ENCODE measurements at places on chromosomes 5 and 9. TPM values are rescaled to one million over a fixed set of nuclear protein-coding genes. Genes with fewer than 3 reads are reported as not detected.

DNA sequence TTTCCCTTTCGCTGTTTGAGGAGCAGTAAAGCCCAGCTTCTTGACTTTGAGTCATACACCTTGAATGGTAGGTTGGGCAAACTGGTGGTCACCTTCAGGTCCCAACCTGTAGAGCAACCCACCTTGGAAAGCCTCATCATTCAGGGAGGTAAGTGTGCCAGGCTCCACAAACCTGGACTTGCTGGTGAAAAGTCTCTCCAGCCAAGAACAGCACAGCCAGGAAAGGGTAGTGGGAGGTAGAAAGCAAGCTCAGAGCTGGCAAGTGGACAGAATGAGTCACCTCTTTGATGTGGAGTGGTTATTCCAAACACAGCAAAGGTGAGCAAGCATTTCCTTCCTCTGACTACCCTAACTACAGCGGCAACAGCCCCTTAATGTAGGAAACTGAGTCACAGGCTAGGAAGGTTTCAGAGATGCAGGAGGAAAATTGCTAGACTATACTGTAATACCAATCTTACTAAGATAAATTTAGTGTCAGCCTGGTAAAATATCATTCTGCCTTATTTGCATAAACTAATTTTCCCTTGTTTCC lies 117.5 kb upstream of the MTAP start:
- no peak for DNase-seq
- no peaks in the 10 kb centered on the region for H3K27me3 ChIP-seq
- H3K4me1 ChIP-seq = no peaks in the 10 kb centered on the region
- no peaks in the 10 kb centered on the region for H3K36me3 ChIP-seq

GRCh38 chr9:14366076-14366475 lies 52.1 kb upstream of the NFIB start:
- no peak overlapping the region for H3K4me3 ChIP-seq
- H3K4me1 ChIP-seq = peaks cover 3% of the 10 kb centered on the region
- no peaks in the 10 kb centered on the region for H3K27me3 ChIP-seq
- no peaks in the 10 kb centered on the region for H3K36me3 ChIP-seq

GRCh38 chr5:171482434-171482730 lies 62.9 kb downstream of the FGF18 start:
- DNase-seq = no peak
- H3K4me1 ChIP-seq = no peaks in the 10 kb centered on the region
- no peak overlapping the region for H3K27ac ChIP-seq

- no peak overlapping the region for H3K4me3 ChIP-seq
- H3K27me3 ChIP-seq = no peaks in the 10 kb centered on the region
- H3K36me3 ChIP-seq = no peaks in the 10 kb centered on the region
- H3K27ac ChIP-seq = no peak overlapping the region
- no peaks in the 10 kb centered on the region for H3K4me1 ChIP-seq
- no peak for DNase-seq
These were observed 54.7 kb downstream of the NAA35 start for GRCh38 chr9:85995599-85995998.

GRCh38 chr5:84419742-84420141 lies 35.1 kb upstream of the EDIL3 start:
- no peaks in the 10 kb centered on the region for H3K36me3 ChIP-seq
- H3K4me3 ChIP-seq = no peak overlapping the region
- H3K27ac ChIP-seq = no peak overlapping the region

GRCh38 chr9:90290716-90291485 lies 351.7 kb downstream of the DIRAS2 start:
- no peak overlapping the region for H3K27ac ChIP-seq
- no peaks in the 10 kb centered on the region for H3K27me3 ChIP-seq
- DNase-seq = no peak
- H3K36me3 ChIP-seq = no peaks in the 10 kb centered on the region

The ANKDD1B gene
- not detected for total RNA-seq

The PPP2R2B gene
- 36.6 TPM for total RNA-seq

- no peak for DNase-seq
- no peaks in the 10 kb centered on the region for H3K27me3 ChIP-seq
- H3K27ac ChIP-seq = no peak overlapping the region
- H3K36me3 ChIP-seq = no peaks in the 10 kb centered on the region
- H3K4me1 ChIP-seq = no peaks in the 10 kb centered on the region
These were observed 357.0 kb downstream of the GADD45G start for GRCh38 chr9:89961616-89962341.

GRCh38 chr9:92457576-92457975 lies 24.7 kb downstream of the ASPN start:
- DNase-seq = no peak
- no peak overlapping the region for H3K27ac ChIP-seq
- no peak overlapping the region for H3K4me3 ChIP-seq
- no peaks in the 10 kb centered on the region for H3K4me1 ChIP-seq

- no peak overlapping the region for H3K4me3 ChIP-seq
- H3K4me1 ChIP-seq = peaks cover 10% of the 10 kb centered on the region
- peaks cover 20% of the 10 kb centered on the region for H3K27me3 ChIP-seq
- no peaks in the 10 kb centered on the region for H3K36me3 ChIP-seq
- no peak for DNase-seq
- no peak overlapping the region for H3K27ac ChIP-seq
These were observed 4.8 kb upstream of the ENTPD2 start for GRCh38 chr9:137058521-137059234.

The GADD45G gene
- 7.0 TPM for total RNA-seq

GRCh38 chr9:127396808-127397645 lies at the start of gene SLC2A8:
Gene SLC2A8 (plus strand): TSS chr9:127397169. CDS start chr9:127397231, 62 bp downstream.
- peaks cover 15% of the 10 kb centered on the region for H3K4me1 ChIP-seq
- peak within 1 kb of the TSS; percentile 35 for H3K27ac ChIP-seq
- peak; percentile 97 for DNase-seq
- H3K36me3 ChIP-seq = no peaks in the 10 kb centered on the region

The SLC4A9 gene
- 0.15 TPM for total RNA-seq

The GALNT12 gene
- 17.5 TPM for total RNA-seq

- H3K4me3 ChIP-seq = no peak overlapping the region
- H3K4me1 ChIP-seq = peaks cover 32% of the 10 kb centered on the region
- H3K36me3 ChIP-seq = no peaks in the 10 kb centered on the region
- no peak for DNase-seq
- no peak overlapping the region for H3K27ac ChIP-seq
These were observed 3.4 kb upstream of the RXRA start for GRCh38 chr9:134322781-134323241.

DNA sequence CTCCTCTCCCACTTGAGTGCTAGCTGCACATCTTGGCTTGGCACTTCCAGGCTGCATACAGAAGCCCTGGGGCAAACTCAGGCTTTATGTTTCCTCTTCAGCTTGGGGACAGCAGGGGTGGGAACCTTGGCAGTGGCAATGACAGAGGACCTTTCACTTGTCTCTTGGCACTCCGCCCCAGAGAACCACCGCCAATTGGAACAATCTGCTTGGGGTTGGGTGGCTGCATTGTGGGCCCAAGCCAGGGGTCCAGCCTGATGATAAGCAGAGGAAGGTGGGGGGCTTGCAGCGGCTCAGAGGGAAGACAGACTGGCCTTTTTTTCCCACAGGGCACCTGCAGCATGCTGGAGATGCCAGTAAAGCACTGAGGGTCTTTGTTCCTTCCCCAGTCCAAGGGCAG lies 179.0 kb upstream of the NMUR2 start:
- no peaks in the 10 kb centered on the region for H3K27me3 ChIP-seq
- no peaks in the 10 kb centered on the region for H3K36me3 ChIP-seq
- H3K4me3 ChIP-seq = no peak overlapping the region

GRCh38 chr5:3375586-3376311 lies 219.9 kb upstream of the IRX1 start:
- H3K36me3 ChIP-seq = no peaks in the 10 kb centered on the region
- DNase-seq = no peak
- H3K4me1 ChIP-seq = no peaks in the 10 kb centered on the region
- H3K4me3 ChIP-seq = no peak overlapping the region

The LCN9 gene
- 3.7 TPM for total RNA-seq

DNA sequence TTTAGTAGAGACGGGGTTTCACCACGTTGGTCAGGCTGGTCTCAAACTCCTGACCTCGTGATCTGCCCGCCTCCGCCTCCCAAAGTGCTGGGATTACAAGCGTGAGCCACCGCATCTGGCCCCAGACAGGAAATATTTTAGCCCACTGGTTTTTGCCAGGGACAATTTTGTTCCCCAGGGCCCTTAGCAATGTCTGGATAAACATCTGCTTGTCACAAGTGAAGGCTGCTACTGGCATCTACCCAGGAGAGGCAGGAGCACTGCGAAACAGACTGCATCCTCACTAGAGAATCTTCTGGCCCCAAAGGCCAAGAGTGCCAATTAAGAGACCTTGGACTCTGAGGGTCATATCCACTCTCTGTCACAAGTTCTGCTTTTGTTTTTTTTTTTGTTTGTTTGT lies 2.4 kb upstream of the TPRN start:
- peaks cover 19% of the 10 kb centered on the region for H3K4me1 ChIP-seq
- DNase-seq = no peak
- no peak overlapping the region for H3K27ac ChIP-seq
- no peak overlapping the region for H3K4me3 ChIP-seq

Measured in H1 (cell line).